ENCODE measurements at places on chromosomes 16 and 17.

- no peak for DNase-seq
These were observed 199.9 kb downstream of the ZFHX3 start for GRCh38 chr16:72848028-72848400.

DNA sequence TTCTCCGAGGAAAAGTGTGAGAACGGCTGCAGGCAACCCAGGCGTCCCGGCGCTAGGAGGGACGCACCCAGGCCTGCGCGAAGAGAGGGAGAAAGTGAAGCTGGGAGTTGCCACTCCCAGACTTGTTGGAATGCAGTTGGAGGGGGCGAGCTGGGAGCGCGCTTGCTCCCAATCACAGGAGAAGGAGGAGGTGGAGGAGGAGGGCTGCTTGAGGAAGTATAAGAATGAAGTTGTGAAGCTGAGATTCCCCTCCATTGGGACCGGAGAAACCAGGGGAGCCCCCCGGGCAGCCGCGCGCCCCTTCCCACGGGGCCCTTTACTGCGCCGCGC is at the start of gene ERBB2:
Gene ERBB2, plus strand, starts transcription at position 247 of the 330 bp plus-strand sequence. CDS start 175 bp downstream, outside the sequence.
- DNase-seq = no peak

DNA sequence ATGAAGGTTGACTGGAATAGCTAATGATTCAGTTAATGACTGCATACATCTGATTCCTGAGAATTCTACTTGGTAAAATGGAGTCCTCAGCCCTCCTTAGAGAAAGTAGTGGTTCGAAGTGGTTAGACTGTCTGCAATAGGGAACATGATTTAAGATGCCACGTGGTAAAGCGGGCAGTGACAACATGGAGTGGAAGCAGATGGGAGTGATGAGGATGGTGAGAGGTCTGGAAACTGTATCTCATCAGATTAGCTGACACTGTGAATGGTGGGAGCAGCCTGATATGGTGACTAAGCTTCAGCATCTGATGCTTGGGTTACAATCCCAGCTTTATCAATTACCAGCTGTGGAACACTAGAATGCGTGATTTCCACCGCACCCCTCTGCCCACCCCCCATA is 8.4 kb downstream of the CDH11 start:
- DNase-seq = no peak

GRCh38 chr17:35521150-35521549 is 16.3 kb downstream of the SLFN12L start:
- DNase-seq = no peak

- no peak for DNase-seq
These were observed at the start of gene KIF19 for GRCh38 chr17:74325743-74326379. Gene KIF19 (plus strand): TSS chr17:74326226. CDS start chr17:74326350, 124 bp downstream.

DNA sequence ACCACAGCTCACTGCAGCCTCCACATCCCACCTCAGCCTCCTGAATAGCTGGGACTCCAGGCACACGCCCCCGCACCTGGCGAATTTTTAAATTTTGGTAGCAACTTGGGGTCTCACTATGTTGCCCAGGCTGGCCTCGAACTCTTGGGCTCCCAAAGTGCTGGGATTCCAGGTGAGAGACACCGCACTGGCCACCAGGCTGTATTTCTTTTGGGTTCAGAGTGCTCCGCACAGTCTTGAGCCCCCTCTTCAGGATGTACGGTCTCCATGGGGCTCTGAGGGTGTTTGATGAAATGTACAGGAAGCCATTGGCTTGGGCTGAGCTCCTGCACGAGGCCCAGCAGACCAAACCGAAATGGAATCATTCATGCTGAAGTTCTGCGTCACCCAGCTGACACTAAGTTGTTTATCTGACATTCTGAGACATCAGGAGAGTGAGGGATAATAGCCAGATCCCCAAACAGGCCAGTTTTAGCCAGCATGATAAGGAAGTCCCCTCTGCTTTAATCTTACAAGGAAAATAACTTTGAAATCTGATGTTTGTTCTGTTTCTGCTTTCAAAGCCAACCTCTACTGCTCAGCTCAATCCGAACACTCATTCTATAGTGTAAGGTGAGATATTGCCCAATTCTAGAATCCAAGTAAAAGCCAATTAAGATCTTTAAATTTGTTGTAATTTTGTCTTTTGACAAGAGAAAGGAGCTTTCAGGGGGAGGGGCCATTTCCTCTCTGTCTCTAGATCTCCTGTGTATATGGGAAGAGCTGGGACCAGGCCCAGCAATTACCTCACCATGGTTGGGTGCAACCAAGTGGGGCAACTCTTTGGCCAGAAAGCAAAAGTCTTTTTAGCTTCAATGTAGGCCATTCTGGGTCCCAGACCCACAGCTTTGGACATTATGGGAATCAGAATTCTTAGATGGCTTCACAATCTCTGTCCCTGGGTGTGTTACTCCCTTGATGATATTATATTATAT is 23.7 kb downstream of the GPR142 start:
- no peak for DNase-seq

DNA sequence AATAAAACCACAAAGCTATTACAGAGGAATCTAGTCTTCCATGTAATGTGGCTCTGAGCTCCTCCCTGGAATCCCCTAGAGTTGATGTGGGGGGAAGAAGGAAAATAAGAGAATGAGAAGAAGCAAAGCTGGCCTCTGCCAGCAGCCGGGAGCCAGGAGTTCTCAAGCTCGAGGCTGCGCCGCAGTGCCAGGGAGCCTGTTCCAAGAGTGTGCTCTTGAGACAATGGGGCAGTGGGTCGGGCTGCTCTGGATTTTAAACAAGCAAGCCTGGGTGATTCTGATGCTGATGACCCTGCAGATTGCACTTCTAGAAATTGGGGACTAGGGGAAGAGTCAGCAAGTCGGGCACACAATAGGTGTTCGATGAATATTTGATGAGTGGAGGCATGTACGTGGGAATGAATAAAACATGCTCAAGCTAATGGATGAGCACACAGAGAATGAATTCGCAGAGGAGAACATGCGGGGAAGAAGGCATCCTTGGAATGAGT is 119.9 kb downstream of the CMIP start:
- DNase-seq = no peak

DNA sequence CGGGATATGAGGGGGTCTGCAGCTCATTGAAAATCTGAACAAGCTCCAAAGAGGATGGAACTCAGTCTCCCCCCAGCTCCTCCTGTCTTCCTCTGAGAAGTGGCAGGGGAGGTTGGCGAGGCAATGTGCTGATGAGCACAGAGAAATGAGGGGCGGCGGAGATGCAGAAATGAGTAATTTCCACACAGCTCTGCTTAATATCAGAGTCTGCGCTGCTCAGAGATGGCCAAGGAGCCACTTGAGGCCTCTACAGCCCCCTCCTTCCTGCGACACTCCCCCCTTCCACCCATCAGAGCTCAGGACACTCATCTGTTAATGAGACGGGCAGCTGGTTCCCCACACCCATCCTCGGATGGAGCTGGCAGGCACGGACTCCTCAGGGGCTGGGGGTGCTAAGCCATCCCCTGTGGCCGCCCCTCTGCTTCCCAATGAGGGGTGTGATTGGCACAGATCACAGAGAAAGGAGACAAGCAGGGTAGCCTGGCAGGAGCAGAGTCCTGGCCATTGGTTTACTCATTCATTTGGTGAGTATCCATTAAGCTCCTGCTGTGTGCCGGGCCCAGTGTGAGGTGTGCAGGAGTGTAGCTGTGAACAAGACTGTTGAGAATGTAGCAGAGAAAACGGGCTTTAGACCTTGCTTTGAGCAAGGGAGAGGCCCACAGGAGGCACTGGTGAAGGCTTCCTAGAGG is 12.7 kb upstream of the CRHR1 start:
- DNase-seq = no peak
